ENCODE measurements at places on chromosomes 16 and 17. TPM values are rescaled to one million over a fixed set of nuclear protein-coding genes. Genes with fewer than 3 reads are reported as not detected.

Gene USP7
- total RNA-seq: 194 TPM

GRCh38 chr16:818132-818531, 17.6 kb upstream of the GNG13 start:
- peaks cover 5% of the 10 kb centered on the region for H3K27me3 ChIP-seq
- no peak for DNase-seq
- H3K4me3 ChIP-seq: no peak overlapping the region
- no peak overlapping the region for H3K27ac ChIP-seq
- H3K4me1 ChIP-seq: peaks cover 18% of the 10 kb centered on the region

- no peaks in the 10 kb centered on the region for H3K36me3 ChIP-seq
- no peak overlapping the region for H3K4me3 ChIP-seq
- DNase-seq: no peak
- no peak overlapping the region for H3K27ac ChIP-seq
Measured at GRCh38 chr16:28264656-28265055, 27.7 kb upstream of the SBK1 start.

DNA sequence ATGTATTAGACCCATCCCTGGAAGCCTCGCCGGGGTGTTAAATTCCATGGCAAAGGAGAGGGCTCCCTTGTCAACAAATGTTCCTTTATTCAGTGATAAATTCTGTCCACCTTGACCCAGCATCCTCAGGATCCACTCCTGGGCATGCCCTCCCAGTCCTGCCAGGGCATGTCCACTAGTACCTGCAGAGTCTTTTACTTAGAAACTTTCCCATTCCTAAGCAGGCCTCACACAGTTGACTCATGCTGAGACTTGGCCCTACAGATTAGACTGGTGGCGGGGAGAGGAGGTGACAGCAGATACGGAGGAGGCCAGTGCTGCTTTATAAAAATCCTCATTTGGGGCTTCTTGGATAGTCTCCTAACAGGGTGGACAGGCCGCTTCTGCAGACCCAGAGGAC, 88.8 kb downstream of the CYLD start:
- H3K4me1 ChIP-seq: no peaks in the 10 kb centered on the region
- no peaks in the 10 kb centered on the region for H3K27me3 ChIP-seq
- no peaks in the 10 kb centered on the region for H3K36me3 ChIP-seq
- H3K4me3 ChIP-seq: no peak overlapping the region

- H3K27ac ChIP-seq: no peak overlapping the region
- H3K4me3 ChIP-seq: no peak overlapping the region
- H3K4me1 ChIP-seq: peaks cover 70% of the 10 kb centered on the region
- DNase-seq: no peak
Measured at GRCh38 chr17:66671156-66671555, 163.8 kb upstream of the CACNG5 start.

Gene NPIPB13
- 27.8 TPM for total RNA-seq

Gene SLFN11
- 74.2 TPM for total RNA-seq

DNA sequence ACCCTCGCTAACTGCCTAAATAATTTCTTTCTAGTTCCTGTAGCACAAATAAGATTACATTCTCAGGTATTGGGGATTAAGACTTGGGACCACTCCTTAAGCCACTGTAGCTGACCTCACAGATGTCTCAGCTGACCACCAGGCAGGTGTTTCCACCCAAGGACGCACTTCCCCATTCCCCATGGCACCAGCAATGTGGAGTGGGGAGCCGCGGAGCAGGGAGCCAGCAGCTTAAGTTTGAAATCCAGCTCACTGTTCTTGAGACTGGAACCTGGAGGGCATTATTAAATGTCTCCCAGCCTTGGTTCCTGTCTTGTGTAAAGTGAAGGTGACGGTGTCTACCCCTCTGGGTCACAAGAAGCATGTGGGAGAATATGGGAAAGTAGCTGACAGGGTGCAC, 249.4 kb upstream of the CACNG5 start:
- no peak overlapping the region for H3K27ac ChIP-seq
- DNase-seq: no peak
- H3K27me3 ChIP-seq: no peaks in the 10 kb centered on the region
- H3K36me3 ChIP-seq: no peaks in the 10 kb centered on the region
- no peak overlapping the region for H3K4me3 ChIP-seq

Gene ASB16
- not detected for total RNA-seq

- H3K27me3 ChIP-seq: peaks cover 14% of the 10 kb centered on the region
- H3K36me3 ChIP-seq: no peaks in the 10 kb centered on the region
- H3K4me3 ChIP-seq: no peak overlapping the region
Measured at GRCh38 chr17:980406-981291, 1.1 kb upstream of the NXN start.

Gene SNAI3
- total RNA-seq: 15.7 TPM

GRCh38 chr16:31435341-31436220, 7.0 kb downstream of the ZNF843 start:
- no peaks in the 10 kb centered on the region for H3K36me3 ChIP-seq
- DNase-seq: no peak
- no peak overlapping the region for H3K4me3 ChIP-seq
- H3K27me3 ChIP-seq: no peaks in the 10 kb centered on the region

DNA sequence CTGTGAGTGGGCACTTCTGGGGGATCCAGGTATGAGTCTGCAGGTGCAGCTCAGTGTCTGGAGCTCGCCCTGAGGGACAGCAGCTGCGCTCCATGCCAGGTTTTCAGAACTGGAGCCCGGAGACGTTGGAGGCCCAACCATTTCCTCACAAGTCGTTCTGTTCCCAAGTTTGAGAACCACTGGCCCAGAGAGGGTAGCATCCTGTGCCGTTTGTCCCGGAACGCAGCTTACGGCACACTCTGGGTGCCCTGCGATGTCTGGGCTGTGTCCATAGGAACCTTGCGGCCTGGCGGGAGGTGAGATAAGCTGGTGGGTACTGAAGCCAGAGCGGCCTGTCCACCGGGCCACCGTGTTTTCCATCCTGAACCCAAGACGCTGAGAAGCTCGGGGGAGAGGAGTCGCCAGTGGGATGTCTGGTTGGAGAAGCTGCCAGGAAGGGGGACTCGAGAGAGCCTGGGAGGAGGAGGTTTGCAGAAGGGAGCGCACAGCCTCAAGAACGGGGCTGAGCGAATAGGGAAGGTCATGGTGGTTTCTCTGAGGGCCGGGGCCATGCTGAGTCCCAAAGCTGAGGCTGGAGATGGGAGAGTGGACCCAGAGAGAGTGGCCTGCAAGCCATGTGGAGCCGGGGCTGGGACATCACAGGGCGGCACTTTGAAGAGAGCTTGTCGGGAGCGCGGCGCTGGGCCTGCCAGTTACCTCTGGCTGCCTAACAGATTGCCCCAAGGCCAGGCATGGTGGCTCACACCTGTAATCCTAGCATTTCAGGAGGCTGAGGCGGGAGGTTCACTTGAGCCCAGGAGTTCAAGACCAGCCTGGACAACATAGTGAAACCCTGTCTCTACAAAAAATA, 211.0 kb upstream of the GSE1 start:
- no peaks in the 10 kb centered on the region for H3K4me1 ChIP-seq
- DNase-seq: no peak
- no peaks in the 10 kb centered on the region for H3K36me3 ChIP-seq
- no peak overlapping the region for H3K27ac ChIP-seq

GRCh38 chr16:68236826-68237242, 907 bp upstream of the ESRP2 start:
- peak overlapping the region; percentile 44 for H3K27ac ChIP-seq
- peaks cover 30% of the 10 kb centered on the region for H3K4me1 ChIP-seq
- no peaks in the 10 kb centered on the region for H3K36me3 ChIP-seq
- no peak for DNase-seq
- no peaks in the 10 kb centered on the region for H3K27me3 ChIP-seq
- H3K4me3 ChIP-seq: no peak overlapping the region

GRCh38 chr16:21610006-21610544, 10.7 kb downstream of the METTL9 start:
- no peaks in the 10 kb centered on the region for H3K36me3 ChIP-seq
- no peak overlapping the region for H3K27ac ChIP-seq
- no peak overlapping the region for H3K4me3 ChIP-seq
- DNase-seq: no peak

Gene KRTAP1-5
- total RNA-seq: not detected

DNA sequence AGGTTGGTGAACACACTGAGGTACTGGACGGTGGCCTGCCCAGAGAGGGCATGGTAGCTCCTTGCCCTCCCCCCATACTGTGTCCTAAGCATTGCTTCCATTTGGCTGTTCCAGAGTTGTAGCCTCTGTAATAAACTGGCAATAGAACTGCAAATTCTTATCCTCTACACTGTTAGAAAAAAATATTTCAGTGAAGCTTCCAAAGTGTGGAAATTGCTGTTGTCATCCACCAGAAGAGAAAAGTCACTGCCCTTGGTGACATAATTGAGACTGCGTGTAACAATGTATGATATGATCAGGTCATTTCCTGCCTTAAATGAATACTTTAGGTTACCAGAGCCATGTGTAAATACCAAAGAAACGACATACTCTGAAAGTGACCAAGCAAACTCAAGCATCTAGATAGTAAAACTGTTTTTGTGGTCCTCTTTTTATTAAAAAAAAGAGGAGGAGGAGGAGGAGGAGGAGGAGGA, 65.9 kb downstream of the CEP95 start:
- peaks cover 18% of the 10 kb centered on the region for H3K36me3 ChIP-seq
- peaks cover 6% of the 10 kb centered on the region for H3K4me1 ChIP-seq
- DNase-seq: peak; percentile 12
- no peak overlapping the region for H3K27ac ChIP-seq

DNA sequence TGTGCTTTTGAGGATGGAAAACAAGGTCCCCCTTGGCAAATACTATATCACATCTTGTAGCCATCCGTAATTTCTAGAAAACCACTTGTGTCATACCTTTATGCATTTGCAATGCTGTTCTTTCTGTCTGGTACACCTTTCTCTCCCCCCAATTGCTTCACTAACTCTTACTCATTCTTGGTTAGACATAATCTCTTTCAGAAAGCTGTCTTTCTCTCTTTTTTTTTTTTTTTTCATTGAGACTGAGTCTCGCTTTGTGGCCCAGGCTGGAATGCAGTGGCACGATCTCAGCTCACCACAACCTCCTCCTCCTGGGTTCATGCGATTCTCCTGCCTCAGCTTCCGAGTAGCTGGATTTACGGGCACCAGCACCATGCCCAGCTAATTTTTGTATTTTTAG, 94.9 kb upstream of the C17orf78 start:
- no peak for DNase-seq
- no peaks in the 10 kb centered on the region for H3K27me3 ChIP-seq
- no peaks in the 10 kb centered on the region for H3K36me3 ChIP-seq
- H3K4me1 ChIP-seq: peaks cover 7% of the 10 kb centered on the region

Gene MT1F
- 12.9 TPM for total RNA-seq

Gene WSCD1
- total RNA-seq: 0.29 TPM

GRCh38 chr17:75010683-75011400, 1.6 kb upstream of the MRPL58 start:
- H3K27me3 ChIP-seq: no peaks in the 10 kb centered on the region
- no peaks in the 10 kb centered on the region for H3K36me3 ChIP-seq
- H3K4me1 ChIP-seq: peaks cover 19% of the 10 kb centered on the region
- no peak overlapping the region for H3K4me3 ChIP-seq

GRCh38 chr17:61404663-61404912, 4.9 kb downstream of the TBX2 start:
- no peak overlapping the region for H3K4me3 ChIP-seq
- H3K36me3 ChIP-seq: no peaks in the 10 kb centered on the region
- peaks cover 73% of the 10 kb centered on the region for H3K27me3 ChIP-seq
- no peak for DNase-seq
- H3K27ac ChIP-seq: no peak overlapping the region
- H3K4me1 ChIP-seq: peaks cover 50% of the 10 kb centered on the region

- peaks cover 11% of the 10 kb centered on the region for H3K4me1 ChIP-seq
- no peaks in the 10 kb centered on the region for H3K27me3 ChIP-seq
- DNase-seq: no peak
- H3K4me3 ChIP-seq: no peak overlapping the region
Measured at GRCh38 chr17:1227917-1228780, 42.1 kb upstream of the BHLHA9 start.

GRCh38 chr17:61475726-61476125, 23.5 kb downstream of the TBX4 start:
- no peaks in the 10 kb centered on the region for H3K36me3 ChIP-seq
- no peak overlapping the region for H3K27ac ChIP-seq
- no peak overlapping the region for H3K4me3 ChIP-seq
- H3K4me1 ChIP-seq: no peaks in the 10 kb centered on the region
- peaks cover 5% of the 10 kb centered on the region for H3K27me3 ChIP-seq

DNA sequence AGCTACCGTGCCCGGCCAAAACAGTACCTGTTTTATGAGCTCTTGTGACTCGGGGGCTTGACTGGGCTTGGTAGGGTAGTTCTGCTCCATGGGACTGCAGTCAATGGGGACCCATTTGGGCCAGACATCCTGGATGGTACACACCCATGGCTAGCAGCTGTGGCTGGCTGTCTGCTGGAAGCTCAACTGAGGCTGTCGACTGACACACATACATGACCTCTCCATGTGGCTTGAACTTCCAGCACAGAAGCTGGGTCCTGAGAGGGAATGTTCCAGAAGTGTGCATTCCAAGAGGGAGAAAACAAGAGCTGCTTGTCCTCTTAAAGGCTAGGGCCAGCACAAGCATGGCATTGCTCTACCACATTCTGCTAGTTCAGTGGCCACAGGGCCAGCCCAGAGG, 14.9 kb upstream of the NKD1 start:
- H3K27me3 ChIP-seq: no peaks in the 10 kb centered on the region
- H3K27ac ChIP-seq: no peak overlapping the region
- no peaks in the 10 kb centered on the region for H3K36me3 ChIP-seq

- H3K27ac ChIP-seq: no peak overlapping the region
- no peaks in the 10 kb centered on the region for H3K36me3 ChIP-seq
- H3K4me1 ChIP-seq: no peaks in the 10 kb centered on the region
- no peak overlapping the region for H3K4me3 ChIP-seq
Measured at GRCh38 chr17:6085812-6086211, 15.6 kb downstream of the WSCD1 start.

DNA sequence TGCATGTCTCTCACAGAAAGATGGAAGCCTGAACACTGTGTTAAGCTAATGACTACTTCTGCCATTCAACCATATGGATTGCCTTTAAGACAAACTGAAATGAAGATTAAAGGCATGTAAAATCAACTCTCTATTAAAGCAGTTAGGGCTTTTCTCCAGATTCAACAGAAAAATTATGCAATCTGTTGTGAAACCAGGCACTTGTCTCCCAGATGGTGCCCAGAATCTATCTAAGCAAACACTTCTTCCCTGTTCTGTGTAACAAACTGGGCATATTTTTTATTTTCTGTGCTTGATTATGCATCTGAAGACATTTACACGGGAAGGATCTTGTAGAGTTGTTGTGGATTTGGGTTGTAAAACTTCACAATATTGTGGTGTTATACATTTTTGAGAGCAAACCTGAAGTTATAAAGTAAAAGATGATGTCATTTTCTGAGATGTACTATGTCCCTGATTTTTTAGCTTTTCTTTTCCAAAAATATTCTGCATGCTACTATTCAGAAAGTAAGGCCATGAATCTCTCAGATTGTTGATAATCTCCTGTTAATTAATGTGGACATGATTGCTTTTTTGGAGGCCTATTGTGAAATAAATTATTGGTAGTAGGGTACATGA, 1550.3 kb downstream of the CDH8 start:
- no peaks in the 10 kb centered on the region for H3K27me3 ChIP-seq
- DNase-seq: no peak
- no peak overlapping the region for H3K27ac ChIP-seq
- no peaks in the 10 kb centered on the region for H3K4me1 ChIP-seq

Measured in CD4-positive, alpha-beta memory T cell (primary cell).